CD4-positive, alpha-beta T cell treated with Interleukin-12 subunit alpha and Interleukin-12 subunit beta, for 1 hour (primary cell): ENCODE measurements at places on chromosomes 1 and 21.

GRCh38 chr1:4877426-4877825, 223.0 kb downstream of the AJAP1 start:
- DNase-seq, result no peak

DNA sequence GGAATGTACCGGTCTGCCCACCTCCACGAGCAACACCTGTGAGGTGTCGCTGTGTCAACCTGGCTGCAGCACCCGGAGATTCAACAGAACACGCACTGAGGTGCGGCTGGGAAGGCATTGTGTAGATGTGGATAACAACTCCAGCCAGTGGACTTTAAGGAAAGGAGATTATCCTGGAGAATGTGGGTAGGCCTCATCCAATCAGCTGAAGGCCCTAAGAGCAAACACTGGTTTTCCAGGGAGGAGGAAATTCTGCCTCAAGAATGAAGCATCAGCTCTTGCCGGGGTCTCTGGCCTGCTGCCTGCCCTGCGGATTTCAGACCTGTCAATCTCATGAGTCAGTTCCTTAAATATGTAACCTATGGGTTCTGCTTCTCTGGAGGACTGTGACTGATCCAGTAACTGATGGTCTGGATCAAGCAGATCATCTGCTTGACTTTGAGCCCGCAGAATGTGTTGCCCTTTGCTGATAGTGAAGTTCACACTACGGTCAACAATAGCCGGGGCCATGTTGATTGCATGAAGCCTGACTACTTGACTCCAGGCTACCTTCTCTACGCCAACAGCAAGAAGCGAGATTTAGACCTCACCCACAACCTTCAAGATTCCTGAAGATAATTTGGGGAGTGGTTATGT, 15.9 kb upstream of the PRDM15 start:
- DNase-seq, result no peak

- peak; percentile 15 for DNase-seq
These were observed 1.1 kb downstream of the BCAR3 start for GRCh38 chr1:93680420-93681100.

- DNase-seq, result no peak
These were observed 291.4 kb downstream of the LRRC40 start for GRCh38 chr1:69913977-69914376.

DNA sequence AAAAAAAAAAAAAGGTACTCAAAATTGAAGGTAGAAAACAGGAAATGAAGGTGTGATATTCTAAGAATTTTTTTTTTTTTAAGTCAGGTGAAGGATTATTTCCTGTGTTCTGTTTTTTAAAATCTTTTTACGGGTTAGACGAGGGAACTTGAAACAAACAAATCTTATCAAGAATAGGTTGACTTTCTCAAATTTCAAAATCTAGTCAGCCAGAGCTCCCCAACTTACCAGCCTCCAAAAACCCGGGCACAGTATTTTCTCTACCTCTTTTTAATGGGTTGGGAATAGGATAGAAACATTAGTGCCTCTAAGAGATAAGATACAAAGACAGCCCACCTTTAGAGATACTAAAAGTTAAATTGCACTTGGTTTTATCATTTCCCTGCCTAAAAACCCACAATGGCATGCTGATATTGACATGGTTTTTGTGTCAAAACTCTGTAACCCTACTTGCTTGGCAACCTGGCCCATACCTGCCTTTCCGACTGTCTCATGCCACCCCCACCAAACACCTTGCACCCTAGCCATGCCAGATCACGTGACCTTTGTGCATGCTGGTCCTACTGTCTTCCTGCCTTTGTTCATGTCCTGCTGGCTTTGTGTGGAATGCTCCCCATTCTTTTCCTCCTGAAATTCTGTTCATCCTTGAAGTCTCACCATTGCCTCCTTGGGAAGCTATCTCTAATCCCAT, 4.2 kb downstream of the RCAN3 start:
- peak; percentile 54 for DNase-seq

GRCh38 chr1:85033221-85033620, 15.1 kb downstream of the MCOLN3 start:
- DNase-seq, result no peak

DNA sequence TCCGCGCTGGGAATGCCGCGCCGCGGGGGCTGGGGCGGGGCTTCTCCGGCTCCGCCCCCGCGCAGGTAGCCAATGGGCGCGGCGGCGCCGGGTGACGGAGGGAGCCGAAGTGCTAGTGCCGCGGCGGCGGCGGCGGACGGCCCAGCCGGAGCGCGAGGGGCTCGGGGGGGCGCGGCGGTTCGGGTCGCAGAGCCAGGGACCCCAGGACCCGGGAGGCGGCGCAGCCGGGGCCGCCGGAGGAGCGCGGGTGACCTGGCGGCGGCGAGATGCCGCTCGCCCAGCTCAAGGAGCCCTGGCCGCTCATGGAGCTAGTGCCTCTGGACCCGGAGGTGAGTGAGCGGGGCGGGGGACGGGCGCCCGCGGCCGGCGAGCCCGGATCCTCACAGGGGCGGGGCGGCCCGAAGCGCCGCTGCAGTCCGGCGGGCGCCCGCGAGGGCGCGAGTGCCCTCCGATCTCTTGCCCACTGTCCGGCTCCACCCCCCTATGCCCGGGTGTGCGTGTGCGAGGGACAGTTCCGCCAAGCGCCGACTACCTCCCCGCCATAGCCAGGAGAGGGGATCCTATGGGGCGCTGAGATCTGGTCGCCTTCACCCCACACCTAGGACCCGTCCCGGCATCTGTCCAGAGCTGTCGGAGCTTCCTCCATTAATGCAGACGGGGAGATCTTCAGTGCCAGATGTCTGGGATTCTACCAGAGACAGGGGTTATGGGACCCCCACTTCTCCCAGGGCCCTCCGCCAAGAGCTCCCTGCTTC, at the start of gene RPS6KA1:
Gene RPS6KA1 (plus strand): TSS at position 107 of the 755 bp plus-strand sequence. CDS start 160 bp downstream, at position 267.
- DNase-seq, result peak; percentile 69

DNA sequence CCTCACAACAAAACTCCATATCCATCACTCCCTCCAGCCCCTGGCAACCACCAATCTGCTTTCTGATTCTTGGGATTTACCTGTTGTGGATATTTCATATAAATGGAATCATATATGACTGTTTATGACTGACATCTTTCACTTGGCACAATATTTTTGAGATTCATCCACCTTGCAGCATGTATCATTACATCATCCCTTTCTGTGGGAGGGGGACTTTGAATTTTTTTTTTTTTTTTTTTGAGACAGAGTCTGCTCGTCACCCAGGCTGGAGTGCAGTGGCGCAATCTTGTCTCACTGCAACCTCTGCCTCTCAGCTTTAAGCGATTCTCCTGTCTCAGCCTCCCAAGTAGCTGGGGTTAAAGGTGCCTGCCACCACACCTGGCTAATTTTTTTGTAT, 128.2 kb downstream of the ITSN1 start:
- DNase-seq, result no peak

- DNase-seq, result no peak
These were observed 70.6 kb downstream of the COQ8A start for GRCh38 chr1:227010645-227011044.

- DNase-seq, result no peak
These were observed 45.0 kb upstream of the EPS8L3 start for GRCh38 chr1:109808703-109809102.

- DNase-seq, result peak; percentile 67
These were observed 36.3 kb upstream of the IL10 start for GRCh38 chr1:206808615-206809014.

DNA sequence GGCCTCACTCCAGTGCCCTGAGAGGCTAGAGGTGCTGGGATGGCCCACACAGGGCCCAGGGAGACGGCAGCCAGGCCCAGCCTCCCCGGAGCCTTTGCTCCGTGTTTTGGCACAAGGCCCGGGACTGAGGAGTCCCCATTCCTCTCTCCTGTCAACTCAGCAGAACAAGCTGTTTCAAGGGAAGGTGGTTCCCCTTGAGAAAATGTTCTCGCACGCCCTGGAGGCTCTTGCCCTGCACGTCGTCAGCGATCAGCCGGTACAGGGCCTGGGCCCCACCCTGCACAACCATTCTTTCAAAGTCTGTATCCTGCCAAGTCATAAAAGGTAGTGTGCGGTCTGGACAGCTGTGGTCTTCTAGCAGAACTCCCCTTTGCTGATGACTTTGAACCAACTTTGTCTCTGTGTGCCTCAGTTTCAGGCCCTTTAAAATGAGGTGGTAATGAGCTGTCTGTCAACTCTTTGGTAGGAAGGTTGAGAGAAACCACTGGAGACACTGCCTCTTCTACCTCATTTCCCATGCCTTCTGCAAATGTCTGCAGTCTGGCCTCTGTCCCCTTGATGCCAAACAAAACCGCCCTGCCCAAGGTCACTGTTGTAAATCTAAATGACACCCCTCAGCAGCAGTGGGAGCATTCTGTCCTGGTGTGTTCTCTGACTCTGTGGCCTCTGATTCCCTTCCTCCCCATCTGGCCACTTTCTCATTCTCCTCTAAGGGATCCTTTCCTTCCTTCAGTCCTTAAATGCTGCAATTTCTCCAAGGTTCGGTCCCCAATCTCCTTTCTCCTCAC, 138.6 kb upstream of the JUN start:
- peak; percentile 48 for DNase-seq

DNA sequence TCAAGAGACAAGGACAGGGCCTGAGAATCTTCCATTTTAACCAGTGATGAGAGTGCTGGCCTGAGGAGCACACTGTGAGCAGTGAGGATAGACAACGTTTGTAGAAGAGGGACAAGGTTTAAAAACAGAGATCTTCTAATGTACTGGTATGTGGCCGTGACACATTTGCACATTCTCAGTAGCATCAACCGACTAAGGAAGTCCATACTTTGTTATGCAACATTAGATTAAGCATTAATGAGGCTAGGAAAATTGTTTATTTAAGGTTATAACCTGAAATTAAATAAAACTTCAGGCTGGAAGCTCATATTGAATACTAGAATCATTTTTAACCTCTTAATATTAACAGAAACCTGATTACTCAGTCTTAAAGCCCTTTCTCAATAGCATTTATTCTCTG, 99.0 kb downstream of the SLC45A1 start:
- no peak for DNase-seq

- DNase-seq, result no peak
These were observed 1.5 kb upstream of the NR0B2 start for GRCh38 chr1:26915204-26915842.

- no peak for DNase-seq
These were observed 21.9 kb downstream of the IGFN1 start for GRCh38 chr1:201212461-201213055.

GRCh38 chr1:3495776-3496745, 41.6 kb downstream of the ARHGEF16 start:
- DNase-seq, result no peak

- peak; percentile 88 for DNase-seq
These were observed at the start of gene SIPA1L2 for GRCh38 chr1:232630047-232630893. Gene SIPA1L2 (minus strand): TSS chr1:232630133. CDS start chr1:232515339, 114,794 bp downstream.

DNA sequence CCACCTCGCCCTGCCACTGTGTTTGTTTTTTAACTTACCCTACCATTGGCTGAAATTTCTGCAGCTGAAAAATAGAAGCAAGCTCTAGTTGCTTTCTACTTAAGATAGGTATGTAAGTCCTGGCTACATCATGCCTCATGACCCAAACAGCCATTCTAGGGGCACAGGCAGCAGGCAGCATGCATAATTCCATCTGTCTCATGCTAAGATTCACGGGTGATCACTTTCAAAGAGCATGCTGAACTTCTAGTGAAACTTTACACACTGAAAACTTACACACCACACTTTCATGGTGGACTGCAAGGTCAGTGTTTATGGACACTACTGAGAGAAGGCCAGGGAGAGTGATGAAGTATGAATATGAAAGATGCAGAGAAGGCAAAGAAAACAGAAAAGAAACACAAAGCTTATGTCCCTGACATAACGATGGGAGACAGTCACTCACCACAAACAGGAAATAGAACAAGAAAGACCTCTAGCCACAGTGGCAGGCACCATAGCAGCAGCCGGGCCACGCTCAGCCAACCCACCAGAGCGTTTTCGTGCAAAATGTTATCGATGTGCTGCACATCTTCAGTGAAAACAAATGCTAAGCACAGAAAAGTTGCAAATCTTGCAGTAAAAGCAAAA, 102.3 kb upstream of the TIAM1 start:
- DNase-seq, result peak; percentile 48

DNA sequence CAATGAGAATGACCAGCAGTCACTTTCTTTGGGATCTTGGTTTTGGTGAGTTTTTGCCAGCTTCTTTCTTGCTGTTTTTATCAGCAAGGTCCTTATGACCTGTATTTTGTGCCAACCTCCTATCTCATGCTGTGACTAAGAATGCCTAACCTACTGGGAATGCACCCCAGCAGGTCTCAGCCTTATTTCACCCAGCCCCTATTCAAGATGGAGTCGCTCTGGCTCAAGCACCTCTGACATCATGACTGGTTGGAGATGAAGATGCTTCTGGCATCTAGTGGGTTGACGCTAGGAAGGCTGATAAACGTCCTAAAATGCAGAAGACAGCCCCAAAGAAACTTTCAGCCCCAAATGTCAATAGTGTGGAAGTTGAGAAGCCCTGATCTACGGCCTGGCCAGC, 33.6 kb upstream of the NHLH2 start:
- DNase-seq, result no peak

DNA sequence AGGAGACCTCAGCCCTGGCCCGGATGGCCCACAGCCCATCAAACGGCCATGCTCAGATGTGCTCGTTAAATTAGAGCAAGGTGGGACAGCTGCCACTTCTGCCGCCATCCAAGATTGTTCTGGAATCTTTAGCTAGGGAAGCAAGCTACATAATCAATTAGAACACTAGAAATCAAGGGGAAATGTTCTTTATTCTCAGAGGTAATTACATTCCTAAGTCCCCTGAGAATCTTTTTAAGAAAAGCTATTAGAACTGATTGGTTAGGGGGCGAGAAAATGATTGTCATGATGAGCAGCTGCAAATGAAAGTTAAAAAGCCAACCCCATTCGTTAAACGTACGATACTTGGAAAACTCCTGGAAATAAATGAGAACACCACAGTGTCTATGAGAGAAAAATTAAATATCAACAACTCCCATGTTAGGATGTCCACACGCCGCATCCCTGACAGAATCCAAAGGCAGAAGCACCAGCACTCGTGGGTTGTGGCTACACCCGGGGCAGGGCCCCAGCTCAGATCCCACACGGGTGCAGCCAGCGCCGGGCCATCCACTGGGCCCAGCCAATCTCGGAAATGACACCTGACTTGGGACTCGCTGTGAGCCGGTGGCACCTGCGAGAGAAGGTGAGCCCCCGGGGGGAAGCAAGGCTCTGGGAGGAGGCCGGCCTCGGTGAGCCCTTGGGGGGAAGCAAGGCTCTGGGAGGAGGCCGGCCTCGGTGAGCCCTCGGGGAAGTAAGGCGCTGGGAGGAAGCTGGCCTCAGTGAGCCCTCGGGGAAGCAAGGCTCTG, 37.6 kb downstream of the KRTAP10-1 start:
- no peak for DNase-seq

- no peak for DNase-seq
These were observed 151.1 kb upstream of the CAMK1G start for GRCh38 chr1:209432443-209432825.

- no peak for DNase-seq
These were observed 10.2 kb downstream of the PLXNA2 start for GRCh38 chr1:208233978-208234377.

DNA sequence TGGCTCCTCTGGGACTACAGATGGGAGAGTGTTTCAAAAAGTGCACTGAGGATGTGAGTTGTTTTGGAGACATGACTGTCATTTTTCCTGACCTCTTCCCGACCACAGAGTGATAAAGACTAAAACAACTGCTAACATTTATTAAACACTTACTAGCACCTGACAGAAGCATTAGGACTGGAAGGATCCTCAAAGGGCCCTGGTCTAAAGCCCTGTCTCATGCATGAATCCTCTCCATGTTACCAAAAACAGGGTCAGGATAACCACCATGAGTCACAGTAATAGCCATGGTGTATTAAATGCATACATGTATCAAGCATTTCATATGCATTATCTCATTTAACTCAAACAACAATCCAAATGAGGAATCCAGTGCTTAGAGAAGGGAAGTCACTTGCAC, 11.5 kb downstream of the CYB5RL start:
- no peak for DNase-seq

GRCh38 chr1:107198561-107198960, 57.7 kb downstream of the NTNG1 start:
- no peak for DNase-seq
